LoVo (cell line): ENCODE measurements at places on chromosomes 6 and 20.

- DNase-seq: no peak
These were observed 271.2 kb downstream of the PRL start for GRCh38 chr6:22025468-22026163.

GRCh38 chr6:116827561-116828240 lies 1.2 kb downstream of the GPRC6A start:
- no peak for DNase-seq

- no peak for DNase-seq
These were observed 17.5 kb upstream of the BMP5 start for GRCh38 chr6:55892749-55893357.

GRCh38 chr20:25299806-25300205 lies 51.9 kb downstream of the PYGB start:
- DNase-seq: no peak
